ENCODE measurements at places on chromosomes 7 and 10. TPM values are rescaled to one million over a fixed set of nuclear protein-coding genes. Genes with fewer than 3 reads are reported as not detected.

The PDCD4 gene
- 67.5 TPM for total RNA-seq

The HNRNPF gene
- 114 TPM for total RNA-seq

The JAZF1 gene
- 23.8 TPM for total RNA-seq

The MPP7 gene
- 38.0 TPM for total RNA-seq

The DPYSL4 gene
- total RNA-seq: 1.4 TPM

The CYP2C18 gene
- total RNA-seq: not detected

The GPR146 gene
- total RNA-seq: 17.4 TPM

The SDK1 gene
- total RNA-seq: 20.0 TPM

The HEPACAM2 gene
- not detected for total RNA-seq

The GARS1 gene
- total RNA-seq: 73.8 TPM

The ZNF800 gene
- 39.5 TPM for total RNA-seq

The WNT8B gene
- total RNA-seq: not detected

The SPAM1 gene
- not detected for total RNA-seq

The HMX2 gene
- total RNA-seq: not detected

The NUTM2A gene
- total RNA-seq: 1.0 TPM

Data from aorta (tissue), 5 donors.